ENCODE measurements at places on chromosomes 2 and 18. TPM values are rescaled to one million over a fixed set of nuclear protein-coding genes. Genes with fewer than 3 reads are reported as not detected.

ZNF24 gene
- total RNA-seq, result 50.2 TPM

CFAP221 gene
- total RNA-seq, result 0.51 TPM

CENPO gene
- 3.0 TPM for total RNA-seq

CKAP2L gene
- total RNA-seq, result 1.3 TPM

COL4A3 gene
- 5.5 TPM for total RNA-seq

GULP1 gene
- total RNA-seq, result 6.7 TPM

SRD5A2 gene
- not detected for total RNA-seq

GPR45 gene
- not detected for total RNA-seq

- no peak for DNase-seq
These were observed 87.7 kb downstream of the GATA6 start for GRCh38 chr18:22257022-22257543.

DNA sequence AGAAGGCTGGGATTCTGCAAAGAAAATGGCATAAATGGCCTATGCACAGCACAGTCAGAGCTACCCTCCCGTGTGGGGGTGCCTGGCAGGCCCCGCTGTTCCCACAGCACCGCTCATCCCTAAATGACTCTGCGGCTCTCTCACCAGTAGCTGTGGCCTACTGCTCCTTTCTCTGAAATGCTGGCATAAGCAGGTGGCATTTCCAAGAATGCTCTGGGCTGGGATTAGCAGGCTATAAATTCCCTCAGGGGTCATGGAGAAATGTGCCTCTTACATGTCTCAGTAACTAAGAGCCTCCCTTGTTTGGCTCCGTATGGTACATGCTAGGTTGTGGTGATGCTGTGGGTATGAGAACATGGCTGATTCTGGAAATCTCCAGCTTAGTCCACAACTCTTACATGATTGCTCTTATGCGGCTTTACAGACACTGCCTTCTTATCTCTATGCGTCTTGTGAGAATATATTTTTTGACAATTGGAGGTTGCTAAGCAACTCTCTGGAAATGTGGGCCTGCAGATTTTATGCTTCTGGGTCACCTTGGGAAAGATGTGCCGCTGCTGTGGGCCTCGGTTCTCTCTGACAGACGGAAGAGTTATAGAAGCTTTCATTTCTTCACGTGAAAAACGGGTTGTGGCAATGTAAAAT is 80.3 kb upstream of the GATA6 start:
- DNase-seq, result no peak

DNA sequence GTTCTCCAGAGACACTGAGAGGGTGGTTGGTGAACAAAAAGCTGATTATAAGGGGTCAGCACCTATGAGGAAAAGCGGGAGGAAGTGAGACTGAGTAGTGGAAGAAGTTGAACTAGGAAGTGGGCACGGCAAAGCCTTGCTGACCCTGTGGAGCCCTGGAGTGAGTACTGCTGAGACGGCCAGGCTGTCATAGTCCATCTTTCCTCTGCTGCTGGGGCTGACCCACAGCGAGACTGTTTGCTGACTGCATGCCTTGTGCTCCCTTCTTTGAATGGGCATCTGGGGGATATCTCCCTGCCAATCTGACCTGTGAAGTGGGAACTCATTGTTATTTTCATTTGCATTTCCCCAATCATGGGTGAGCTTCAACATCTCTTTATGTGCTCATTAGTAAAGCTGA is 92.4 kb upstream of the LDAH start:
- DNase-seq, result no peak

DNA sequence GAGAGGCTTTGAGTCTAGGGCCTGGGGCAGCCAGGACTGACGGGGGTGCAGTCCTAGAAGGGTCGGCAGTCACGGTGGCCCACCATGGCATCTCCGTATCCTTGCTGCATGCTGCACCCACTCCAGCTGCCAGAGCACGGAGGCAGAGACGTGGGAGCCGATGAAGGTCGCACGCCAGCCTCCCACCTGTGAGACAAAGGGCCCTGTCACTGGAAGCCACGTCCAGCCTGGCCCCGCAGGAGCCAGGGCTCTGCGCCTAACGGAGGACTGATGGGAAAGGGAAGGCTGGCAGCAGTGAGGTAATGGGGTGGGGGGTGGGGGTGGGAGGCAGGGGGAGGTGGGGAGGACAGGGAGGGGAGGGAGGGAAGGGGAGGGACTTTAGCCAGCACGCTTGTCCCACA is 21.9 kb downstream of the ITM2C start:
- DNase-seq, result no peak

GRCh38 chr2:187545238-187545751 is 8.9 kb downstream of the TFPI start:
- DNase-seq, result no peak

GRCh38 chr2:9152975-9153642 is 53.5 kb upstream of the ASAP2 start:
- no peak for DNase-seq

GRCh38 chr2:25899404-25899970 is 21.2 kb upstream of the ASXL2 start:
- DNase-seq, result no peak

GRCh38 chr2:202763916-202764315 is 107.7 kb downstream of the ICA1L start:
- DNase-seq, result no peak

DNA sequence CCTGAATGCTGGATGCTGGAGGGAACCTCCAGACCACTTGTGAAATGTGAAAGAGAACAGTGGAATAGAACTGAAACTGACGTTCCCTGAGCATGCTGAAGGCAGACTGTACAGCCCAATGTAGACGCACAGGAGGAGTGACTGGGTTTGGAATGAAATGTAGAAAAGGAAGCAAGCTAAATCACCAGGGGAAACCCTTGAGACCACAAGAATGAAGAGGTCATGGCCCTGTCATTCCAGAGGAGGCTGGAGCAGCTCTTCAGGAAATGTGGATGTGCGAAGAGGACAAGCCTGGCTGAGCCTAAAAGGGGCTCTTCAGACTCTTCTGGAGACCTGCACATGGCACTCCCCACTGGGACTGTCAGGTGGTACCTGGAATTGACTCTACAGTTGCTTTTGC is 118.5 kb upstream of the ALPP start:
- DNase-seq, result no peak

- DNase-seq, result peak; percentile 43
These were observed 142.8 kb downstream of the NDUFA10 start for GRCh38 chr2:239882331-239882732.

DNA sequence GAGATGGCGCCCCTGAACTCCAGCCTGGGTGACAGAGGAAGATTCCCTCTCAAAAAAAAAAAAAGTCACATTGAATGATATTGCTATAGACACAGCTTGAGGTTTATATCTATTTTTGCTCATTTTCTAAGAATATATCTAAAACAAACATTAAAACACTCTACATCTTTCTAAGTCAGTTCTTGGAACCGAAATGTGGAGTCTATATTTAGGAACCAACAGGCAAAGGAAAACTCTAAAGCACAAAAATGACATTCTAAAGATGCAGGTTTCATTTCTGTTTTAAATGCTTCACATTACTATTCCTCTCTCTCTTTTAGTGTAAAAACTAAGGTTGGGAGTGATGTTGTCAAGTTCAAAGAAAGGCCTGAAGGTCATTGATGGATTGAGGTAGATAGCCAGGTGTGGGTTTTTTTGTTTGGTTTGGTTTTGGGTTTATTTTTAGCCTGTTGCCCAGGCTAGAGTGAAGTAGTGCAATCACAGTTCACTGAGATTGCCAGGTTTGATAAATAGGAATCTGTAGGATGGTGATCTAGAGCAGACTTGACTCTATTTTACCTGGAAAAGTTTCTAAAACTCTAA is 194.0 kb upstream of the RBBP8 start:
- no peak for DNase-seq

DNA sequence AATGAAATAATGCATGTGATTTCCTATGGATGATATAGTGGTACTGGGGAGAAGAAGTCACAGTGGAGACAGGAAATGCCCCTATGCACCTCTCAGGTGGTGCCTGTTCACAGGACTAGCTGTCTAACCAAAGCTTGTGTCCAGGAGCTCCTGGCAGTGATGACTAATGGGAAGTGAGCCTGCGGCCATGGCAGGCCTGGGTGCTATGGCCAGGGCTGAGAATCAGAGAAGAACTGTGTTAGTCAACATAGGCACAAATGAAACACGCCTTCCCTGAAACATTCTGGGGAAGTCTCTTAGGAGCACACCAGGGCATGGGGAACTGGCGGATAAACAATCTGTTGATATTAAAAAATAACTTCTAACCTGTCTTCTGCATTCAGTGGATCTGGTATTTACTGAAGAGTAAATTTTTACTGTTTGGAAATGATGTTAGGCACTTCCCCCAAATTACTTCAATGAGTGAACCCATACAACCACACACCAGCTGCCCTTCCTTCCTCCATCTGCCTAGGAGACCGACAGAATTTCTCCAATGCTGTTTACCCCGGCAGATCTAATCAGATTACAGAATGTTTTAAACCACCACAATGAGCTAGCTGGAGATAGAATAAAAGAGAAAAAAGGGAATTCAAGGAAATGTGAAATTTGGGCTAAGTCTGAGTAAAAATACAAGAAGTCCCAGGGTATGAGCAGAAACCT is 67.4 kb downstream of the MEP1B start:
- no peak for DNase-seq

- no peak for DNase-seq
These were observed 62.4 kb downstream of the NCAPH start for GRCh38 chr2:96397756-96398530.

DNA sequence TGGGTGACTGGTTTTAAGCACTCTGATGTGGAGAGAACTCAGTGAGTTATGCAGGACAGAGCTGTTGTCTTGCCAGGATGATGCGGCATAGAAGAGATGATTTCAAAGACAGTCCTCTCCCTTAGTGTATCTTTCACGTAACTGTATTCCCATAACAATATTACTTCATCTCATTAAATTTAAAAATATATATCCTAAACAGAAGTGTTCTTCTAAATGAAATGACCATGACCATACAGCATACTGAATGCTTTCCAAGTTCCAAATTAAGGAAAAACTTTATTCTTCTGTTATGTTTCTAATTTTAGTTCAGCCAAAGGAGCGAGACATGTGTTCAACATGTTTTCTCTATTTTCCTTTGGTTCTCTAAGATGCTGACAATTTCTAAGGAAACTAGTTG is 600.1 kb upstream of the FSHR start:
- no peak for DNase-seq
